T1000 (cell line): ENCODE measurements at places on chromosomes 2 and 18.

- no peak for DNase-seq
Measured at GRCh38 chr2:204686406-204686805, 141.1 kb downstream of the PARD3B start.

GRCh38 chr2:97664636-97664970 is 759 bp upstream of the ACTR1B start:
- no peak for DNase-seq

GRCh38 chr2:105575499-105576025 is 169.2 kb upstream of the NCK2 start:
- no peak for DNase-seq

GRCh38 chr2:64045938-64046337 is 26.7 kb upstream of the VPS54 start:
- DNase-seq, result no peak

- DNase-seq, result no peak
Measured at GRCh38 chr2:618422-618990, 58.7 kb downstream of the TMEM18 start.

GRCh38 chr2:217929272-217929671 is 73.5 kb downstream of the TNS1 start:
- no peak for DNase-seq

GRCh38 chr2:239545741-239546392 is 145.0 kb upstream of the HDAC4 start:
- no peak for DNase-seq
